Kasumi-1 (cell line): ENCODE measurements at places on chromosomes 12 and 14.

DNA sequence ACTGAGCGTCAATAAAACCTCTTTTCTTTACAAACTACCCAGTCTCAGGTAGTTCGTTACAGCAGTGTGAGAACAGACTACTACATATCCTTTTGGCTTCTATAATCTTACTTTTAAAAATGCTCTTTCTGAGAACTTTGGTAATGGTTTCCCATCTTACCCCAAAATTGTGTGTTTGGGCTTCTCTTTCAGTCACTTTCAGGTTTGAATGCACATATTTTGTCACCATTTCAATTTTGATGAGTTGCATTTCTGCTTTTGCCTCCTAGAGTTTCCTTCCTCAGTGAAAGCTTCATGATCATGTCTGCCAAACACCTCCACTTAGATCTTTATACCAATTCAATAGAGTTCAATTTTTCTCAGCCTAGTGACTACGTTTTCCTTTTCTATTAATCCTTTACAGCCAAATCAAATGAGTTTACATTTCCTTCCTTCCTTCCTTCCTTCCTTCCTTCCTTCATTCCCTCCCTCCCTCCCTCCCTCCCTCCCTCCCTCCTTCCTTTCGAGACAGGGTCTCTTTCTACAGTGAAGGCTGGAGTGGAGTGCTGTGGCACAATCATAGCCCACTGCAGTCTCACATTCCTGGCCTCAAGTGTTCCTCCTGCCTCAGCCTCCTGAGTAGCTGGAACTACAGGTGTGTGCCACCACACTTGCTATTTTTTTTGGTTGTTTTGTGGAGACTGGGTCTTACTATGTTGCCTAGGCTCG, 124.9 kb downstream of the BCAT1 start:
- no peak for DNase-seq

GRCh38 chr12:69569236-69569635, 16.0 kb upstream of the CCT2 start:
- DNase-seq = no peak

GRCh38 chr12:45343269-45344051, 127.6 kb downstream of the ANO6 start:
- no peak for DNase-seq

DNA sequence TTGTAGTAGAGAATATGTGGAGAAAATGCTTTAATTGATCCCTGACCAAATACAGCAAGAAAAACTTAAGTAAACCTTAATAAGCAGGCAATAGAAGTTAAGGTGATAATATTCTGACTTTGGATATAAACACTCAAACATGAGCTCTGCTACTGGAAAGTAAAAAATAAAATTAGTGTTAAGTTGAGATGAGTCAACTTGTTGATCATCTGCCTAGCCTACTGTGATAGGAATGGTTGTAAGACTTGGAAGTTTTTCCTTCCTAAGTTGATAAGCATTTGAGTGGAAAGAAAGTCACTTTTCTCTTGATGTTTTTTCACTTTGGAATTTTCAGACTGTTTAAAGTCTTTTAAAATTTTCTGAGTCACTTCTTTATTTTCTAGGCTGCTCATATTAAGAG, 26.0 kb downstream of the ADIPOR2 start:
- DNase-seq = no peak

DNA sequence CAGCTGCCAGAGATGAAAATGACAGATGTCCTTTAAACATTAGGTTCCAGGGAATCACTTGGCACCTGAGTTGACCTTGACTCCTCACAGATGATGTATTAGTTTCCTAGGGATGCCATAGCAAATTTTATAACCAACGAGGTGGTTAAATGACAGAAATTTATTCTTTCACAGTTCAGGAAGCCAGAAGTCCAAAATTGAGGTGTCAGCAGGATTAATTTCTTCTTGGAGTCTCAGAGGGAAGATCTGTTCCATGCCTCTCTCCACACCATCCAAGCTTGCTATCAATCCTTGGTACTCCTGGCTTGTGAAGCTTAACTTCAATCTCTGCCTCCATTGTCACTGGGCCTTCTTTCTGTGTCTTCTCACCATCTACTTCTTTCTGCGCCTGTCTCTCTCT, 249.7 kb upstream of the BTG1 start:
- DNase-seq = no peak

DNA sequence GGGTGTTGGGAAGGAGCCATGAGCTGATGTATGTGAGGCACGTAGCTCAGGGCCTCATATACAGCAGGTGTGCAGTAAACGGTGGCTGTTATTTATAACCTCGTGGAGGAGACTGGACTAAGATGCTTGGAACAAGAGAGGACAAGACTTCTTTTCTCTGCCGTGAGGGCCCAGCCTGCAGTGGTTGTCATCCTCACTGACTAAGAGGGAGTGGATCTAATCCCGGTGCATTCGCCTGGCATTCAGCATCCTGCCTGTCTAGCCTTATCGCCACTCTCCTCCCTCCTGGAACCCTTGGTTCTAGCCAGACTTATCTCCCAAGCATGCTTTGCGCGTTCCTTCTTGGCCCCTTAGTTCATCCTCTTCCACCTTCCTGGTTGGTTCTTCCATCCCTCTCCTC, 3.9 kb downstream of the TSPAN9 start:
- DNase-seq = no peak

DNA sequence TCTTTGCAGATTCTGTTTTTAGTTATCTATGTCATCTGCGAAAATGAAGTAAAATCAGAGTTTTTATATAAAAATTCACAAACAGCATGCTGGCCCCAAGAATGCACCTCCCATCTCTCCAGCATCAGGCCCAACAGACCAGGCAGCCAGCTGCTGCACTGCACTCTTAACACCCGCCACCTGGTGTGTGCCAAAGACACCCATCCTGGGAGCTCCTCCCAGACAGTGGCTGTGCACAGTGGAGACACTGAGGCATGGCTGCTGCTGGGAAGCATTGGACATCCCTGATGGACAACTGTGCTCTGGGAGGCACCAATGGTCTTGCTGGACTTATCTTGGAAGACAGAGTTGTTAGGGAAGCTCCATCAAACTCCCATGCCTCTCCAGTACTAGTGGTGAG, 817.2 kb downstream of the TMEM121 start:
- no peak for DNase-seq

- no peak for DNase-seq
Observed at GRCh38 chr12:100248886-100249285, 18.0 kb downstream of the DEPDC4 start.
